Natural killer cell (primary cell): ENCODE measurements at places on chromosomes 12 and 14. TPM values are rescaled to one million over a fixed set of nuclear protein-coding genes. Genes with fewer than 3 reads are reported as not detected.

The TNFAIP2 gene
- total RNA-seq: 50.1 TPM

The FMNL3 gene
- total RNA-seq: 54.2 TPM

DNA sequence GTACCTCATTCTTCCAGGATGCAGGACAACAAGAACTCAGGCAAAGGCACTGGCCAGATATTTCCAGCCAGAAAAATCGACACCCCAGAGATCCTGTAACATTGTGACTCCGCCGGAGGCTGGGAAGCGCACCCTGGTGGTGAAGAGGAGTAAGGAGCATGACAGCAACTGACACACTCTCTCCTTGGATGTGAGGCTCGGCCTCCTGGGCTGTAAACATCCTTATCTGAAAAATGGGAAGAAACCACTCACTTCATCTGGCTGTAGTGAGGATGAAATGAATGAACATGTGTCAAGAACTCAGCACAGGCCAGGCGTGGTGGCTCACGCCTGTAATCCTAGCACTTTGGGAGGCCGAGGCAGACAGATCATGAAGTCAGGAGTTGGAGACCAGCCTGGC lies 27.5 kb downstream of the TCHP start:
- no peaks in the 10 kb centered on the region for H3K4me1 ChIP-seq
- no peak overlapping the region for H3K4me3 ChIP-seq
- peak; percentile 23 for DNase-seq
- no peaks in the 10 kb centered on the region for H3K27me3 ChIP-seq

GRCh38 chr14:60092526-60092920 lies 800 bp downstream of the PCNX4 start:
- no peak for DNase-seq
- peaks cover 5% of the 10 kb centered on the region for H3K36me3 ChIP-seq
- H3K4me1 ChIP-seq: peaks cover 19% of the 10 kb centered on the region
- no peaks in the 10 kb centered on the region for H3K27me3 ChIP-seq
- peak overlapping the region; percentile 97 for H3K27ac ChIP-seq

GRCh38 chr14:61611880-61612630 lies 83.3 kb upstream of the HIF1A start:
- no peak for DNase-seq
- H3K27me3 ChIP-seq: no peaks in the 10 kb centered on the region
- H3K36me3 ChIP-seq: no peaks in the 10 kb centered on the region
- H3K4me1 ChIP-seq: no peaks in the 10 kb centered on the region
- H3K4me3 ChIP-seq: no peak overlapping the region

- no peaks in the 10 kb centered on the region for H3K36me3 ChIP-seq
- H3K4me3 ChIP-seq: no peak overlapping the region
- no peak for DNase-seq
- H3K27ac ChIP-seq: no peak overlapping the region
These were observed 12.1 kb upstream of the BCDIN3D start for GRCh38 chr12:49854976-49855375.

DNA sequence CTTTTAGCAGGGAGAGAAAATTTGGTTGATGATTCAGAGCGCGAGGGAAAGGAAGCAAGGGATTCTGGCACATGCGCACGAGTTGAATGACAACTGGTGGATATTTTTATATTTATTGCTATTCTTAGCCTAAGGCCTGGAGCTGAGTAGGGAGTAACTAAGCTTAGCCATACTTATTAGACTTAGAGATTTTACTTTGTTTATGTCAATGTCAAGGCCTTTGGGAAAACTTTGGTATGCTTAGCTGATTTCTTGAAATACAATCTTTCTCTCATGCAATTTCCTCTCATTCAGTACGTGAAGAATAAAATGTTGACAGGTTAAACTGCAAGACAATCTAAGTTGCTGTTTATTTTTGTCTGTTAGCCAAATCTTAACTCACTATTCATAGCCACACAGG lies 101.1 kb downstream of the CRADD start:
- no peaks in the 10 kb centered on the region for H3K27me3 ChIP-seq
- H3K36me3 ChIP-seq: no peaks in the 10 kb centered on the region
- no peak overlapping the region for H3K27ac ChIP-seq
- H3K4me3 ChIP-seq: no peak overlapping the region
- no peaks in the 10 kb centered on the region for H3K4me1 ChIP-seq
- no peak for DNase-seq

The KRT8 gene
- total RNA-seq: 0.25 TPM

- no peak overlapping the region for H3K27ac ChIP-seq
- H3K27me3 ChIP-seq: no peaks in the 10 kb centered on the region
- no peaks in the 10 kb centered on the region for H3K36me3 ChIP-seq
- no peaks in the 10 kb centered on the region for H3K4me1 ChIP-seq
These were observed 18.8 kb downstream of the ATP5MC2 start for GRCh38 chr12:53657041-53657440.

The ADCY6 gene
- 0.20 TPM for total RNA-seq

The INHBC gene
- 0.18 TPM for total RNA-seq

The JDP2 gene
- 10.5 TPM for total RNA-seq

The PLBD1 gene
- total RNA-seq: 3.3 TPM

DNA sequence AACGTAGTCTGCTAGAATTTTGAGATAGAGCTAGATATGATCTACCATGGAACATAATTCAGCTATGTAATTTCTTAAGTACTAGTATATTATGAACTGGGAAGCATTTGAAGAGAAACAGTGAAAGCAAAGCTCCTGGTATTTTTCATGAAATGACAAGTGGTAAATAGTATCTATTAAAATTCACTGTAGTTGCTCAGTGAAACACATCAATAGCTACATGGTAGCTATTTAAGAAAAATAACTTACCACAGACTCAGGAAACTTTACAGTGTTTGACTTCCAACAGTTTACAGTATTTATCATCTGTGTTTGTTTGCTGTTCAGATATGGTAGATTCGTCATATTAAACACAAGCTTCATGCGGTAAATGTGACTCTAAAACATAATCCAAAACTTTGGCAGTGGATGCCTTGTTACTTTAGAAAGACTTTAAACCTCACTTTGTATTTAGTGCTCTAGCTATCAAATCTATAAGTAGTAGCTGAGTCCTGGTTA lies 25.2 kb downstream of the WNK1 start:
- H3K27me3 ChIP-seq: no peaks in the 10 kb centered on the region
- no peaks in the 10 kb centered on the region for H3K36me3 ChIP-seq
- no peak for DNase-seq
- no peak overlapping the region for H3K27ac ChIP-seq

GRCh38 chr12:105235281-105235731 lies 668 bp downstream of the APPL2 start:
- H3K36me3 ChIP-seq: no peaks in the 10 kb centered on the region
- peaks cover 15% of the 10 kb centered on the region for H3K4me1 ChIP-seq
- H3K27ac ChIP-seq: peak overlapping the region; percentile 65
- H3K27me3 ChIP-seq: no peaks in the 10 kb centered on the region
- peak overlapping the region; percentile 57 for H3K4me3 ChIP-seq

DNA sequence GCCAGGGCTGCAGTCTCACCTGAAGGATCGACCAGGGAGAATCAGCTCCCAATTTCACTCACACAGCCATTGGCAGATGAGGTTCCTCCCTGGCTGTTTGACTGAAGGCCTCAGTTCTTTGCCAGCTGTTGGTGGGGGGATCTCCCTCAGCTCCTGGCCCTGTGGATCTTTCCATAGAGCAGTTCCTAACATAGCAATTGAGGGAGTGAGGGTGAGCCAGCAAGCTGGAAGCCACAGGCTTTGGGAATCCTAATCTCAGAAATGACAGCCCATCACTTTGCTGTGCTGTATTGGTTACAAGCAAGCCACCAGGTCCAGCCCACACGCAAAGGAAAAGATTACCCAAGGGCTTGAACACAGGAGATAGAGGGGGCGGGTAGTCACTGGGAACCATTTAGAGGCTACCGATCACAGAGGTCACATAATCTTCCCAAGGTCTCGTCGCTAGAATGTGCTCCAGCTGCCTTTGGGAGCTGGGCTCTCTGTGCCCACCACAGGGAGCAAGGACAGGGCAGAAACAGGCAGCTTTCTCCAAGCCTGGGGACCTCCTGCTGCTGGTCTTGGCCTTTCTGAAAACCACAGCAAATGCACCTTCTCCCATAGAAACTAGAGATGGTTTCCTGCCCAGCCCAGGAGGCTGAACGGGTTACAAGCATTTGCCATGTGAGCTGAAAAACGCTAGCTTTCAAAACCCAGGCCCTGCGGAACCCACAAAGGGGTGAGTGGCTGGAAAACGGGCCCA lies 4.6 kb upstream of the OTUB2 start:
- H3K4me3 ChIP-seq: no peak overlapping the region
- no peak for DNase-seq
- no peak overlapping the region for H3K27ac ChIP-seq
- peaks cover 2% of the 10 kb centered on the region for H3K4me1 ChIP-seq
- peaks cover 2% of the 10 kb centered on the region for H3K27me3 ChIP-seq
- no peaks in the 10 kb centered on the region for H3K36me3 ChIP-seq
